Caco-2 (cell line): ENCODE measurements at places on chromosomes 3 and 15.

- no peak for DNase-seq
These were observed 490.2 kb downstream of the IGSF11 start for GRCh38 chr3:118544458-118544857.

DNA sequence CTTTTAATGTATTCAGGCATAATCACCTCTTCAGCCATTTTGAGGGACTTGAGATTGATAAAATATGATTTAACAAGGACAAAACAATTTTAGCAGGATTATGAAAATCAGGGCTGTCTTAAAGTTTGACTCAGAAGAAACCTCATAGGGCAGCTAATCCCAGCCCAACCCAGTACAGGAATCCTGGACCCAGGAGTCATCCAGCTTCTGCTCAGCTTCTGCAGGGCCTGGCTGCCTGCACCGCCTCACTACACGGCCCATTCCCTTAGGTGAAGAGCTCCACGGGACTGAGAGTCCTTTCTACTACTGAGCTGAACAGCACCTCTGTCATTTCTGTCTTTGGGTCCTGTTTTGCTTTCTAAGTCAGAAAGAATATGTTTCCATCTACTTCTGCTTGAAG, 37.5 kb downstream of the ARHGAP31 start:
- DNase-seq, result no peak

GRCh38 chr15:87764461-87765240, 491.9 kb downstream of the NTRK3 start:
- DNase-seq, result no peak

- DNase-seq, result no peak
These were observed 170.7 kb downstream of the OCA2 start for GRCh38 chr15:27928386-27928785.

- DNase-seq, result no peak
These were observed 46.1 kb upstream of the TUSC7 start for GRCh38 chr3:116663161-116664110.

DNA sequence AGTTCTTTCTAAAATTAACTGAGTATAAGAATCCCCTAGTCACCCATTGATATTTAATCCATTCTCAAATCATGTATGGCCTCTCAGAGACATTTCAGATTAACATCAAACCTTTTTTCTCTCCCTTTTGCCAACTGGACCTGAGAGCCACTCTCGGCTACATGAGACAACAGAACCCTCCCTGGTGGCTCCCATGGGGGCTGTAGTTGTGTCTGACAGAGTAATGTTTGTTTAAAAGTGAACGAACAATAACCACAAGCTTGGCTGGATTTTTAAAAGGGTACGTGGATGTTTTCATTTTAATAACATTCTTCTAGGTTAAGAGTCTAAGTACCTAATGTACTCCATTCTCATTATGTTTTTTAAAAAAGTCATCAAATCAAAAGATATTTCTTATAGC, 37.1 kb downstream of the P3H2 start:
- no peak for DNase-seq

- DNase-seq, result no peak
These were observed 16.7 kb downstream of the HCN4 start for GRCh38 chr15:73352082-73352481.

DNA sequence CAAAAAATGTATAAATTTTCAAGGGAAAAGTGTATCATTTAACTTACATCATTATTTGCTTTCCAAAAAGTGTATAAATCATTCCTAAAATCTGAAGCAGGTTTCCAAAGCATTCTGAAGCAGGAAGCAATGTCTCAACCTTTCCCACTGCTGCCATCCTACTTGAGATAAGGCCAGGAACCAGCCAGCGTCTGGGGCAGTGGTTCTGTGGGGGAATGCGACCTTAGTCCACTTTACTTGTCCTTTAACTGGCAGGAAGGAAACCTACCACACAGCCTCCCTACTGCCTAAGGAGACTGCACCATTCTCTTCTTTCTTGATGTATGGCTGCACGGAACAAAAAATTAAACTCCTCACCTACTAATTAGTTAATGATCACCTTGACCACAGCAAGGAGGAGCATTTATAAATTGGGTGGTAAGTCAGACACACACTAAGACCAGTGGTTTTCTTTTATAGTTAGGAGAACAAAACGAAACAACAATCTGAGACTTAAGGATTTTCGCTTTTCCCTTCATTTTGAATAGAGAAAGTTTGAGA, 3.7 kb downstream of the SORD start:
- DNase-seq, result no peak

GRCh38 chr15:26024241-26024640, 161.1 kb upstream of the ATP10A start:
- no peak for DNase-seq

DNA sequence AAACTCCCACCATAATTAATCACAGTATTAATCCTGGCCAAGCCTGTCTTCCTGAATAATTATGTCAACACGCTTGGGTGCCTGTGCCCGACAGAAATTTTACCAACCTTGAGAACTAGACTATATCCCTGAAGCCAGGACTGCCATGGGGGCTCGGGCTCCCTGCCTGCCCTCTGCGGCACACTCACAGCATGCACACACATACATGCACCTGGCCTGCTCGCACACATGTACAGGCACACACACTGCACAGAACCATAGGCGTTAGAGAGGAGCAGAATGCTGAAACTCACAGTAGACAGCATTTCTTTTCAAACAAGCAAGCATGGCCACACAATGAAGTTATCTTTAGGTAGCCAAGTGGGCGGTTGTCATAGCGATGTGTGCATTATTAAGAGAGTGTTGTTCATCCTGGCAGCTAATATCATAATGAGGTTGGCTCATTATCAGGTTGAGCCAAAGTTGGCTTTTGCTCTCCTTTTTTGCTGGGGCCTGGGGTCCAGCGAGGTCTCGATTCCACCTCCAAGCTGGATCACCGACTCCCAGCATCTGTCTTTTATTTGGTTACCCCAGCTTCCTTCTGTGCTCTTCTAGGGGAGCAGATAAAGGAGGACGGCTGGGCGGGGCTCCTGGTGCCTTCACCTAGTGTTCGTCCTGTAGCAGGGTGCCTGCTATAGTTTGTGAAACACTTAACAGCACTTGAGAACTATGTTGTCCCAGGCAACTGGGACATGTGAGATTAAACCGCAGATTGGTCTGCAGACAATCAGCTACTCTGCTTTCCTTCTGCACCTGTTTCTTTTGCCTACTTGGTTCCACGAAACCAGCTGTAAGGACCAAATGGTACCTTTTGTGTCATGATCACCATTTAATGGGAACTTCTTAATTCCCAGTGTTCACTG, 91.4 kb downstream of the ZNF621 start:
- no peak for DNase-seq

DNA sequence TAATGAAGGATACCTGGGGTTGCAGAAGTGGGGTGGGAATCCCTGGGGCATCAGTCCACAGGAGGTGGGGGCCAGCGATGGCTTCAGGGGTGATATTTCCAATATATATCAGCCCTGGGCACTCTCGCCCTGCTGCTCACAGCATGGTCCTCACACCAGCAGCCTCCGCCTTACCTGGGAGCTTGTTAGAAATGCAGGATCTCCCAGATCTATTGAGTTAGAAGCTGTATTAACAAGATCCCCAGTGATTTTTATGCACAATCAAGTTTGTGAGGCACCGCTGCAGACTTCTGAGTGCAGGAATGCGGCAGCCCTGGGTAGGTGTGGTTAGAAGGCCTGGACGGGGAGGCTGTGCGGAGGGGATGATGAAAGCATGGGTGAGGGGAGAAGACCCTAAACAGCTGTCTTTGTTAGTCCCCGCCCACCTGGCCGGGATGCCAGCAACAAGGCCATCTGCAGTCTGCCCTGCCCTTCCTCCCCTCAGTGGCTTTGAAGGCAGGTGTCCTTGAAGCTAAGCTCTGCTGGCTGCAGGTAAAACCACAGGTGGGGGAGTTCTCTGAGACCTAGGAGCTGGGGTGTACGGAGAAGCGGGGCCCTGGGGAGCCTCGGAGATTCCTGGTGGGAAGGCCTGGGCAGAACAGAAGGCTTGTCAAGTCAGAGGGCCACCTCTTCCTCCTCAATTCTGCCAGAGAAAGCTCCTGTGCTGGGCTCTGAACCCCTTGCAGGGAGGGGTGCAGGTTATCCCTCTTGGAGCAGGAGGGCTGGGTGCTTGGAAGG, 11.4 kb downstream of the FAM107A start:
- DNase-seq, result peak; percentile 50

DNA sequence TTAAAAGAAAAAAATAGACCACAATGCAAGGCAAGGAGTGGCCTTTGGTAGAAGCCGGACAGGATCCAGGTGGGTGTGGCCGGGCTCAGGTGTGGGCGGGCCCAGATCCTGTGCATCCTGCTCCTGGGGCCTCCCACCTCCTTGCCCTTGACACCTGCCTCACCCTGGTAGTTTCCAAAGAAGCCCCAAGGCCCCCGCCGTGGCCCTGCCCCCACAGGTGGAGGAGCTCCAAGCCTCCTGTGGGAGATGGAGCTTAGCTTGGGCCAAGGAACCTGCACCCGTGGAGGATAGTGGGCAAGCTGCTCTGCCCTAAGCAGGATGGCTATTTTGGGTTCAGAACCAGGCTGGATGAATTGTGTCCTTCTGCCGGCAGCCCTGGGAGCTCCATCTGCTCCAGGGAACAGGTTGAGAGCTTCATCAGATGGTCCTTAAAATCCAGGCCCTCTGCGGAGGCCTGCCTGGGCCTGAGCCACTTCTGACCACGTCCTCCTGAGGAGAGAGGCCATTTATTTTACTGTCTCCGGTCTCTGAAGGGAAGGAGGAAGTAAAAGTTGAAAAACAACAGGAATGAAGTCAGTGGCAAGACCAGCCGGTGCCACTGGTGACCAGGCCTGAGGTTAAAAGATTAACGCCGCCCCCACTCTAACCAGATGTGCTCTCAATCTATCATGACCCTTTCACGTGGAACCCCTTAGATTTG, 53.9 kb upstream of the KLF13 start:
- peak; percentile 42 for DNase-seq

GRCh38 chr3:112308151-112308911, 14.3 kb upstream of the SLC9C1 start:
- peak; percentile 56 for DNase-seq

DNA sequence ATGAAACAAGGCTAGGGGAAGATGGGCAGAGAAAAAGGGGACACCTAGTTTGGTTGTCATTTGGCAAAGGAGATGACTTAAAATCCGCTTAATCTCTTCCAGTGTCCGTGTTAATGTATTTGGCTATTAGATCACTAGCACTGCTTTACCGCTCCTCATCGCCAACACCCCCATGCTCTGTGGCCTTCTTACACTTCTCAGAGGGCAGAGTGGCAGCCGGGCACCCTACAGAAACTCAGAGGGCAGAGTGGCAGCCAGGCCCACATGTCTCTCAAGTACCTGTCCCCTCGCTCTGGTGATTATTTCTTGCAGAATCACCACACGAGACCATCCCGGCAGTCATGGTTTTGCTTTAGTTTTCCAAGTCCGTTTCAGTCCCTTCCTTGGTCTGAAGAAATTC, 39.6 kb downstream of the DNASE1L3 start:
- no peak for DNase-seq

DNA sequence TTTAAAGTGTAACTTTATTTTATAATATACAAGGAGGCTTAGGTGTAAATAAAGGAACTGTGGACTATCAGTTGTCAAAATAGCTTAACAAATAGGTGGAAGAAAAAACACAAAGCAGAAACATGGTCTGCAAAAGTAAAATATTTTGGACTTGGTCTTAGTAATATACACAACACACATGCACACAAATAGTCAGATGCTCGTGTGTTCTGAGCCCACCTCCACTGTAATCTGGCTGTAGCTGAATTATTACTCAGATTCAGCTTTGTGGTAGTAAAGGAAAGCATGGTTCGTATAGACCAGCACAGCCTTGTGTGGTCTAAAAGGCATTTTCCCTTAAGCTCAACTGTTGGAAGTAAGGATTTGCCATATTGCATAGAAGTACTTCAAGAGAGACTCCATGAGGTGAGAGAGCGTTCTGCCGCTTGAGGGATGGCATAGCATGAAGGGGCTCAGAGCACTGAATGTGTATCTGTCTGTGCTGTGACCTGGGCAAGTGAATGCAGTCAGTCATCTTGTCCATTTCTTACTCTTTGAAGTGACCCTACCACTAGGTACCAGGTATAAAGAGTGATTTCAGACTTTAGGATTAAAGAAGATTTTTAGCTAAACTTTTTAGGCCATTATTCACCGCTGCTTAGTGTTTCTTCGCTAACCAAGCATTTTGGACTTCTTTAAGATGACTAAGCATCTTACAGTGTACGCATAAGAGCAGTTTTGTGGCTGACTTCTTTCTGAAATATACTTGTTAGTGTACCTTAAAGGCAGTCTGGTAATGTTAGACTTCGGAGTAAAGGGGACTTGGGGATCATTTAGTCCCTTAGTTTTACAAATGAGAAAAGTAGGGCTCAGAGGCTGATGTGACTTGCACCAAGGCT, 15.2 kb downstream of the TPM1 start:
- DNase-seq, result no peak

GRCh38 chr15:41666353-41666920, 6.2 kb downstream of the MGA start:
- no peak for DNase-seq

DNA sequence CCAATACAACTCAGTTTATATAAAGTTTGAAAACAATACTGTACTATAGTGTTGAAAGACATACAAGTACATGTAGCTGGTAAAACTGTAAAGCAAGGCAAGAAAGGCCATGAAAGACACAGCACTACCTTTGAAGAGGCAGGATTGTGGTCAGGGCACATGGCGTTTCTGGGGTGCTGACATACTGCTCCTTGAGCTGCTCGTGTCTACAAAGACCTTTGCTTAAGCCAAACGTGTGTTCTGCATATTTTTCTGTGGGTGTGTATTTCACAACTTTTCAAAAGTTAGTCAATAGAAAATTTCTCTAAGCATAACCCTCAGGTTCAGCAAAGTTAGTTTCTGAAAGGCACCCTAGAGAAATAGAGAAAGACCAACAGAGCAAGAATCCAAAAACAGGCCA, 14.1 kb upstream of the TOPAZ1 start:
- no peak for DNase-seq

DNA sequence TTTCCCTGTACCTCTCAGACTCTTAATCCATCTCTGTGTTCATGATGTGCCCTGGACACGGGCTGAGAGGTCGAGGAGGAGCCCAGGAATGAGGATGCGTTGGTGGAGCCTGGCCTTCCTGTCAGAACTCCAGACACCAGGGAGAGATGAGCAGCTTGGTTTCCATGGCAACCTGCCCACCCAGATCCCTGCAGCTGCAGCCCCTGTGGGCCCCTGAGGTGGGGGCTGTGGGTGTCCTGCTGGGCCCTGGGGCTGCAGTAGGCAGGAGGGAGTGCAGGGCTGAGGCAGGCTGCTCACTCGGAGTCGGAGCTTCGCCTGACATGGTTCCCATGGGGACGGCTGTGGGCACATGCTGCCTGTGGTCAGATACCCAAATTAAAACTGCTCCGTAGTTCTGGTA, 7.7 kb upstream of the SCN10A start:
- DNase-seq, result no peak

DNA sequence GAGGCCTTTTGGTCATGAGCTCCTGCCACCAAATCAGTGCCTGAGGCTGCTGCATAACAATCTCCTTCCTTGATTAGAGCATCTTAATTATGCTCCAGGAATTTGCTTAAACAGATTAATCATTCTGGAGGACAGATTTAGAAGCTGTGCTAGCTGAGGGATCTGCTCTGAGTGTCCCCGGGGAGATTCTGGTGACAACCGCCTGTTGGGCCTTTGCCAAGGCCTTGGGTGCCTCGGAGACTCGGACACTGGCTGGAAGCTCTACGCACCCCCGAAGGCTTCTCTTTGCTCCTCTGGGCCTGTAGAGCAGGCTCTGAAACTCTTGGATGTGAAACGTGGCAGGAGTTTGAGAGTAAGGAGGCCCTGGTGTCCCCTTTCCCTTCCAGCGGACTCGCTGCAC, 264.1 kb downstream of the CD47 start:
- DNase-seq, result no peak

GRCh38 chr3:25663869-25664811, 567 bp downstream of the TOP2B start:
- DNase-seq, result peak; percentile 72

GRCh38 chr3:187522293-187522692, 147.9 kb downstream of the SST start:
- DNase-seq, result no peak
